Activated effector memory CD4-positive, alpha-beta T cell treated with anti-CD3 and anti-CD28 coated beads, Interleukin-2, amount 50 U/mL, for 16 hours (primary cell): ENCODE measurements at places on chromosomes 5 and 9.

DNA sequence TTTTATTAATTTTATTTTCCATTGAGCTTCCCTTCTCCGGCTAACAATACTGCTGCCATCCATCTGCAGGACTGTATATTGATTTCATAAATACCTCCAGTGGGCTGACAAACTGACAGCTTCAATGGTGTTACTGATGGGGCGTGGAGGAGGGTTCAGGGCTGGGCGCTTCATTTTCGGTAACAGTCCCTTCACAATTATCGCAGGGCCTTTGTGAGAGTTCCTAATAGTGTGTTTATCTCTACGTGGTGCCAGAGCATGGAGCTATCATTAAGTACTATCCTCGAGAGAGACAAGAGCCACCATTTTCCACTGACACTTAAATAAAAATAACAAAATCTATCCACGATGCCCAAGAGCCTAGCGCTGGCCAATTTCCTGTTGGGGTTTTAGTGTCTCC is 307.0 kb upstream of the PANK3 start:
- DNase-seq = no peak

GRCh38 chr9:92790542-92791527 is 26.2 kb upstream of the BICD2 start:
- peak; percentile 89 for DNase-seq

- peak; percentile 63 for DNase-seq
Observed at GRCh38 chr9:128150594-128151308, 1.5 kb downstream of the LCN2 start.

GRCh38 chr9:125932012-125932411 is 184.8 kb downstream of the PBX3 start:
- DNase-seq = no peak

GRCh38 chr9:35842795-35843194 is 13.8 kb downstream of the TMEM8B start:
- DNase-seq = no peak

DNA sequence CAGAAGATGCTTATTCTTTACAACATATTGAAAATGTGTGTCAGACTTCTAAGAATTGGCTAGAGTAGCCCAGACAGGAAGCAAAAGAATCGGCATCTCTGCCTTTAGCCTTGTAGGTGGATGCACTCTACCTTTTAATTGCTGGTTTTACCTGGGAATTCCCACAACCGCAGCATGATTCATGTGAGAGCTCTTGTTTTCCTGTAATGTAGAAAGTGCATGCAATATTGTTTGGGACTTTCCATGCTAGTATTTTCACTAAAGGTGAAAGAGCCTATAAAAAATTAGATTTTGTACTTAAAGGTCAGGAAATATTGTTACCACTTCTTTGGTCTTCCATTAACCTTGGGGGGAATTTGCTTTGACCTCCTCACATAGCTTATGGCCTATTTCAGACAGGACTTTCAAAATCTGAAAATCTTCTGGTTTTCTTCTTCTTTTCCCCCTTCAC is 89.8 kb downstream of the NTRK2 start:
- peak; percentile 78 for DNase-seq

- peak; percentile 85 for DNase-seq
Observed at GRCh38 chr9:129383561-129384490, 205.8 kb upstream of the IER5L start.

- DNase-seq = no peak
Observed at GRCh38 chr5:165775111-165775510, 2269.7 kb downstream of the MAT2B start.

DNA sequence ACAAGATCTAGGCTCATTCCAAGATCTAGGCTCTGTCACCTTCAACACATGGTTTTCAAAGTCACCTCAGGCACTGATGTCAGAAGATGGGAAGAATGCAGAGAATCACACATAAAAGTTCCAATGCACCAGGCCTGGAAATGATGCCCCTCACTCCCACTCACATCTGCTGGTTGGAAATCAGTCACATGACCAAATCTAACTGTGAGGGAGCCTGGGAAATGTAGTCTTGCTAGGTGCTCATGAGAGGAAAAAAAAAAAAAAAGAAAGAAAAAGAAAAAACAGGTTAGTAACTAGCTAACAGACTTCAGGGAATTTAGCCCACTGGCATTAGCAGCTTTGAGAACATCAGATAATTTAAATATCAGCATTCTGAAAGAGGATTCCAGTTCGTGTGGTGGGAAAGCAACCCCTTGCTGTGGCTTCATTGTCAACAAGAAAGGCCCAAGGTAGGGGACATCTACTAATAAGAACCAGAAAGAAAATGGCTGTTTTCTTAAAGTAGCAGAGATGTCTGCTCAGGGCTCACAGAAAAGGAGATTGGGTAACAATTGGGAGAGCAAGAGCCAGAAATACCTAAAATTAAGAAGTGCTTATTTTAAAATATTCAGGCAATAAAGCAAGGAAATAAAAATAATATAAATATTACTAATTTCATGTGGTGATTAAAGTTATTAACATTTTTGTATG is 614.3 kb downstream of the ACTL7B start:
- no peak for DNase-seq
